GM06990 (cell line): ENCODE measurements at places on chromosomes 5 and 9.

GRCh38 chr9:114507726-114508125, 2.5 kb upstream of the WHRN start:
- no peak for DNase-seq

DNA sequence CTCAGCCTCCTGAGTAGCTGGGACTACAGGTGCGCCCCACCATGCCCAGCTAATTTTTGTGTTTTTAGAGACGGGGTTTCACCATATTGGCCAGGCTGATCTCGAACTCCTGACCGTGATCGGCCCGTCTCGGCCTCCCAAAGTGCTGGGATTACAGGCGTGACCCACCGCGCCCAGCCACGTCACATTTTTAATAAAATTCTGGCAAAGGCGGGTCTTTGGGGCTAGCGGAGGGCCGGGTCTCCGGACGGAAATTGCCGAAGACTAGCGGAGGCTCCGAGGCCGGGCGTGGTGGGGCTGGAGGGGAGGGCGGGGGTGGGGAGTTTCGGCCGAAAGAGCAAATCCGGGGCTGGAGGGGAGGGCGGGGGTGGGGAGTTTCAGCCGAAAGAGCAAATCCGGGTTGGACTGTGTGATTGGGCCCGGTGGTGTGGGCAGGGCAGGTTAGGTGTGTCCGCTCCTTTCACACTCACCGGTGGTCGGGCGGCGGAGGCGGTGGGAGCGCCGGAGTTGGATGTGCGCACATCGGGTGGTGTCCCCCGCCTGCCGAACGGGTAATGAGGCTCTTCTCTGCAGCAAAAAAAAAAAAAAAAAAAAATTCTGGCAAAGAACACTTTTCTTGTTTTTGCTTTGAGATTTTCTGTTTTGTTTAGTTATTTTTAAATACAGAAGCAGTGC, 27.1 kb downstream of the RUFY1 start:
- no peak for DNase-seq

GRCh38 chr9:111063332-111063731, 25.1 kb upstream of the LPAR1 start:
- DNase-seq = no peak

- DNase-seq = no peak
Measured at GRCh38 chr5:35218981-35219380, 11.3 kb downstream of the PRLR start.

GRCh38 chr5:124176692-124177091, 569.7 kb downstream of the ZNF608 start:
- DNase-seq = no peak
